Stimulated activated CD4-positive, alpha-beta T cell treated with anti-CD3 and anti-CD28 coated beads, Interleukin-2, amount 100 ng/mL, for 24 hours (primary cell): ENCODE measurements at places on chromosomes 6 and 20.

- no peak for DNase-seq
Measured at GRCh38 chr6:37493661-37493995, 6.1 kb downstream of the CCDC167 start.

DNA sequence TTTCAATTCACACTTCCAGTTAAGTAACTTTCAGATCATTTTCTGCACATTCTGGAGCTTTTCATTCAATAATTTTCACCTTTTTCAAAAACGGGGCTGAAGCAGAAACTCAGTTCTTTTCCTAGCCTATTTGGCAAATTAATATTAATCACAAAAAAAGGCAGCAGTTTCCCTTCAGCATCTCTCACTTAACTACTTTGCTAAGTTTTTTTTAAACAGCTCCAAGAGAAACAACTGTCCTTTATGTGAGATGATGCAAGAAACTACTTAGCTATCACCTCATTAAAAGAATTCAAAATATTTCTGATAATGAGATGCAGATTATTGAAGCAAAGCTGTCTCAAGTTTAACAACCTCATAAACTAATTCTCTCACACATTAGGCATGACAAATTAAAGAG is 11.8 kb downstream of the CASS4 start:
- no peak for DNase-seq

DNA sequence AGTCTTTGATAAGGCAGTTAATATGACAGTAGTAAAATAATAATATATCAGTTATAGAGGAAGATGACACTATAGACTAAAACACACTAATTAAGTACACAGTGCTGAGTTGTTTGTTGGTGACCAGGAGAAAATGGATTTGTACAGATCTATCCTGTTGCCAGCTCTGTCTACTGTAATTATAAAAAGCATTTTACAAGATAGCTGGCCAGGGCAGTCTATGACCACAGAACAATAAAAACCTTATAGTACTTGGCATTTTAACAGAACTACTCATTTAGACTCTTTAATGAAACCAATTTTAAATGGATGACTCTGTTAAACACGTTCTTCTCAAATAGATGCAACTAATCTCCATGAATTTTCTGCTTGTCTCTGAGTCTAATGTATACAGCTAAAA is 367.5 kb downstream of the BTBD9 start:
- DNase-seq: no peak

GRCh38 chr20:24986436-24987015 is 6.0 kb downstream of the APMAP start:
- no peak for DNase-seq

DNA sequence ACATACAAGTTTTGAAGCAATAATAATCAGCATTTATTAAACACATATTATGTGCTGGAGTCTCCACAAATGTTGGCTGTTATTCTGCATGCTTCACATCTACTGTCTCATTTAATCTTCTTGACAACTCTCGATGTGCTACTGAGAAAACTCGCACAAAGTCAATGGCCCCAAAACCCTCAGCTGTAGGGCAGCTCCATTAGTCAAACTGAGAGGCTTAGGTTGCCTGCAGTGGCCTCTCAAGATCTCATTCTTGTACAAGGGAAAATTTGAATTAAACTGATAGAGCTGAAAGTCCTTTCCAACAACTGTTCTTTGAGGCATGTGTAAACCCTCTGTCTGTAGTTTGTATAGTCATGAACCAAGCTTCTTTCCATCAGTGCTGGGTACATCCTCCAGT is 49.8 kb downstream of the MBOAT1 start:
- DNase-seq: no peak

- DNase-seq: no peak
Measured at GRCh38 chr20:48728042-48728825, 99.6 kb downstream of the PREX1 start.

GRCh38 chr6:12865117-12865516 is 148.6 kb downstream of the PHACTR1 start:
- no peak for DNase-seq

DNA sequence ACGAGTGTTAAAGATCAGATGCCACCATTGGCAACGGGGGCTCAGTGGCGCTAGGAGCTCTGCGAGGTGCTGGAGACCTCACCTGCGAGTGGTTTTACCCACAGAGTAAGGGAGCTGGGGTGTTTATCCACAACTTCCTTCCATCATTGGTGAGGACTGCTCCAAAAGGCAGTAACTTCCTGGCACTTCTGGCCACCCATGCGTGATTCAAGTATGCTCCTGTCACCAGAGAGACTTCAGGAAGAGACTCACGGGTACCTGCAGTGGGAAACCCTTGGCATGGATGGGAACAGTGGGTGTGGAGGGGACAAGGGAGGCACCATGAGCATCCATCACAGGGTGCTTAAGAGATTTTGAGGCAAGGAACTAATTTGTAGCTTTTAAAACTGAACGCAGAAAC is 53.2 kb downstream of the RIN2 start:
- DNase-seq: no peak

DNA sequence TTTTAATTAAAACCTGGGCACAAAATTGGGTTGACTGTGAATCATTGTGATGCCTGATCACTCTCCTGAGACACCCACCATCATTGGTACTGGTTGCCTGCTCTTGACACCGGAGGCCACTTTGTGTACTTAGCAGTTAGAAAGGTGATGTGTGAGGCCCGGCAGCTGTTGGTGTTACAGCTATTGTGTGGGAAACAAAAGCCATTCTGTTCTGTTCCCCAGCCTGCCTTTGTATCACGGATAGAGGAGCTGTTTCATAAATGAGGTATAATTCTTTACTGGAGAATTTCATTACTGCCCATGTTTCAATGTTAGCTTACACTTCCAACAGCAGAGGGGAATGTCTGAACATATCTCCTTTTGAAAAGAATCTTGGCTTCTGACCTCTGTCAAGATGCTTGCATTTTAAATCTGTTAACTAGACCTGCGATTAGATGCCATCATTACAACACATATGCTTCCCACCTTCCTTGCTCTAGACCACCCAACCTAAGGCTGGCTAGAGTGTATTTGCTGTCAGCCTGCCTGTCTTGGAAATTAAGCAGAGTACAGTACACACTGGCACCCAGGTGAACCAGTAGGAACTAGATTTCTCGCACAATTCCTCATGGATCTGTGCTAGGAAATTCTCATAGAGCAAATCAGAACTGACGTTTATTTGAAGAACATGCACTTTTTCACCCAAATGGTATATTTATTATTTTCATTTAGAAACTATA is 142.4 kb upstream of the INSM1 start:
- no peak for DNase-seq

GRCh38 chr6:138815797-138816528 is 20.1 kb downstream of the ECT2L start:
- DNase-seq: no peak

- no peak for DNase-seq
Measured at GRCh38 chr20:18754030-18754652, 59.4 kb upstream of the SCP2D1 start.

DNA sequence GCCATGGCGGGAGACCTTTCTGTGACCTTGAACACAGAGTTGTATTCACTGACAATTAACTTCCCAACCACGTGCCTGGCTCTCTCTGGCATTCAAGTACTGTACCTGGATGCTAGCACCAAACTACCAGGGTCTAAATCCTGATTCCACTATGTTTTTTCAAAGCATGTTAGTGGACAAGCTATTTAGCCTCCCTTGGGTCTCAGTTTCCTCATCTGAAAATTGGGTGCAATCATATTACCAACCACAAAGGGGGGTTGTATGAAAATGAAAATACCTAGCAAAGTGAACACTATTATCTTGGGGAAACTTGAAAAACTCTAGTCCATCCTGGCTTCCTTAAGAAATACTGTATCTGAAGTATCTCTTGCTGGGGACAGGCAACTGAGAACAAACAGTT is 308.7 kb upstream of the SGK1 start:
- DNase-seq: no peak

- no peak for DNase-seq
Measured at GRCh38 chr6:157398151-157398550, 17.2 kb downstream of the ZDHHC14 start.

GRCh38 chr6:37212268-37212667 is 42.3 kb downstream of the PIM1 start:
- no peak for DNase-seq

DNA sequence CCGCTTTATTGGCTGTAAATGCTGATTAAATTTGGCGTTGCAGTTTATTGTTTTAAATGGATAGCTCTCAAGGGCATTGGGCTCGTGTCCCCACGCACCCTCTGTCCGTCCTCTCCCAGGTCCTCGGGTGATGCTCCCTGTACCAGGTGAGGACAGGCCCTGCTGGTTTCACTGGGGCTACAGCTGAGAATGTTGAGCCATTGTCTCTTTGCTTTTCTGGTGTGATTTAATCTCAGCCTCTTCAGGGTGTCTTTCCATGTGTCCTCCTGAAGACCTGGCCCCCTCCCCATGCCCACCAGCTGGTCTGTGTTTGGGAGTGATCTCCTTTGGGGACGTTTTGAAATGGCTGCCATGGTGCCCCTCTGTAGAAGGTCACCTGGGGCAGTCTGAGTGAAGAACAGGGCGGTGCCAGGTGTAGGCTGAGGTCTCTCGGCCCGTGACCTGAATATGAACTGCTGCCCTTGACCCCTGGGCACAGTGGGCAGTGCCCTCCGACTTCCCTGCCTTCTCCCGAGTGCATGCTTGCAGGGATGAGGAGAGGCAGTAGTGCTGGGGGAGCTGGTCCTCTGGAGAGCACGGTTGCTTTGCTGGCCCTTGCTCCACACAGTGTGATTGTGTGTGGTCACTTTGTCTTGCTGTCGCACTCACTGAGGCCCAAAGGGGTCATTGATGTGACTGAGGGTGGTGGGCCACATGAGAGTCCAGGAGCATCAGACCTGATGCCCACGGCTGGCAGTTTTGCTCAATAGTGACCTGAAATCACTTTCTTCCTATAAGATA is 12.4 kb upstream of the C20orf204 start:
- DNase-seq: no peak

DNA sequence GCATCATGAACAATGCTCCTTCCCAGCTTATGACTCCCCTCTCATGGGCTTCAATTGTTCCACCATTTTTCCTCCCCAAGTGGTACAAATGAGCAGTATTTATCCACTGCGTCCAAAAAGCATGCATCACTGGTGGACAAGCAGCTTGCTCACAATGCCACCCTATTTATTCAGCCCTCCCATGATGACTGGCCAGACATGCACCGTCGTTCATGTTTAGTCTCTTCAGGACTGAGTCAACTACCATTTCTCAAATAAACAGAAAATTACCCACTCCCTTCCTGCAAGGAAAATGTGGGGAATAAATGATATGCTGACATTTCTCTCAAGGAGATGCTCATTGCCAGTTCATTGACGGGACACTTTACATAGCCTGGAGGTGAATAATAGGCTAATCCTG is 300.4 kb downstream of the C6orf118 start:
- DNase-seq: no peak

GRCh38 chr6:3698021-3698420 is 53.5 kb downstream of the PXDC1 start:
- no peak for DNase-seq

DNA sequence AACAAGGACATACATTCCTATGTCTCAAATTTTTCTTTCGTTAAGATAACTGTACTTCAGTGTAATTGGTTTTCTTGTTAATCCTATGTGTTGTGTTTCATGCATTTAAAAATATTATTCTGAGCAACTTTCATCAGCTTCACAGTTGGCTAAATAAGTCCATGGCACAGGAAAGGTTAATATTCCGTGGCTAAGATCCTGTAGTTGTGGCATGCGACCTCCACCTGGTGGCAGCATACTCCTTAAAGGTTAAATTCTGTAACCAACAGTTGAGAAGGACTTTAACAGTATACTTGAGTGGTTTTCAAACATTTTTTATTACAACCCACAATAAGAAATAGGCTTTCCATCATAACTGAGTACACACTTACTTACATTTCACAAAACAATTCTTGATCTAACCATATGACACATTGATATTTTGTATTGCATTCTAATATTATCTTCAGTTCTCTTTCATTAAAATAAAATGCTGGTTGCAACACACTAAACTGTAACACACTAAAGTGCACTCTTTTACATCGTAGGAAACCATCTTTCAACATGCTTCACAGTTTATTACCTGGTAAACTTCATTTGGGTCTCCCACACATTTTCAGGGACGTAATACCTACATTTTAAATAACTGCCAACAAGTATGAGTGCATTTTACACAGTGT is 118.3 kb downstream of the SLX4IP start:
- DNase-seq: peak; percentile 55

GRCh38 chr20:40632346-40632976 is 56.6 kb downstream of the MAFB start:
- no peak for DNase-seq

GRCh38 chr6:33171016-33171879 is 21.0 kb downstream of the COL11A2 start:
- DNase-seq: no peak

DNA sequence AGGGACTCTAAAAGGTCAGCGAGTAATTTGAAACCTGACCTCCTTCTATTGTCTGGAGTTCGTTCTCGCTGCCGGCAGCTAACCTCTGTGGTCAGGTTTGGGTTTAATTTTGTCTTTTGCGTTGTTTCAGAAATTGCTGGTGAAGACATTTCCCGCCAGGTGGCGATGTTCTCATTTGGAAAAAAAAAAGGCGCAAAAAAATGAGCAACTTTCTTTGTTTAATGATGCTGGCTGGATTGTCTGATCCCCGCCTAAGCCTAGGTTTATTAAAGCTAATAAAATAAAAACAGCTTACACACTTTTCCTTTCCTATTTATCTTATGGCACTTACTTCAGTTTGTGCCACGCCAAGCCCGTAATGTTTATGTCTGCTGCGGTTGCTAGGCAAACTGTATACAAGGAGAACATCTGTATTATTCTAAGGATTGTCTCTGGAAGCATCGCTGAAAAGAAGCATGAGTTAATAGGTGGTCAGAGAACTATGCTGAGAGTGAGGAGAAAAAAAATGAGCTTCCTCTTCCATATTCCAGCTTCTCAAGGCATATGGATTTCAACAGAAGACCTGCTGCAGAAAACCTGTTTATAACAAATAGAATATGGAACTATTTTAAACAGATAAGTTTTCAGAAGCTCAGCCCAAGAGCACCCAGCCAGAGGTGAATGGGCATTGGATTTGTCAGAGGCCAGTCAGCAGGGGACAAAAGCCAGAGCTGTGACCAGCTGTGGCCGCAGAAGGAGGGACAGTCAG is 205.7 kb downstream of the DOK5 start:
- peak; percentile 26 for DNase-seq
